ENCODE measurements at places on chromosomes 3 and 15.

- DNase-seq: no peak
These were observed 767.7 kb upstream of the CFAP20DC start for GRCh38 chr3:59817511-59817910.

GRCh38 chr3:160379628-160380214, 19.3 kb downstream of the IFT80 start:
- DNase-seq: no peak

DNA sequence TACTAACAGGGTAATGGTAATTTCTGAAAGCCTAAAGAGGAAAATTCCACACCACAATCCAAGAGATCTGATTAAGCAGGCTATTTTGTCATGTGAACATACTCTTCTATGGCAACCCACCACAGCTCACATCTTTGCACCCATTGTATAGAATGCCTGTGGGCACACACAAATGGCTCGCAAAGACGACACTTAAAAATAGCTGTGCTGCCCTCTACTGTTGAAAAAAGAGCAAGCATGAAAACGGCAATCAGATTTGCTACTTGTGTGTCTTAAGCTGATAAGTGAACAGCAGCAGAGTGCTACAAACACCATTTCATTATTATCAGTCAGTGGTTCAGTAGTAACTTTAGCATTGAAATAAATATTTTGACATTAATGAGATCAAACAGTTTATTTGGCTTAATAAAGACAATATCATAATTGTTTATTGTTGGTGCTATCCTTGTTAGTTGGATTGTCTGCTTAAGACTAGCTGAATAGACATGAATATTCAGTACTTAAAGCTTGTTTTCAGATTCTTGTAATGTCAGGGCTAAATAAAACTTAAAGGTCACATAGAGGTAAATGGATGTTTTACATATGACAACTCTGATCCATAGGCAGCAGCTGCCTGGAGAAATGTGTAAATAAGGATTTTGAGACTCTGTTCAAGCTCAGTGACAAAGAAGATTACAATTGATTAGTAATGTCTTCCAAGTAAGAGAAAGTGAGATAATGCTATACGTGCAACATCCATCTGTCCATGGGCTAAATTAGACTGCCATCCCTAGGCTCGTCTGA, 199.1 kb downstream of the LRRN1 start:
- no peak for DNase-seq

DNA sequence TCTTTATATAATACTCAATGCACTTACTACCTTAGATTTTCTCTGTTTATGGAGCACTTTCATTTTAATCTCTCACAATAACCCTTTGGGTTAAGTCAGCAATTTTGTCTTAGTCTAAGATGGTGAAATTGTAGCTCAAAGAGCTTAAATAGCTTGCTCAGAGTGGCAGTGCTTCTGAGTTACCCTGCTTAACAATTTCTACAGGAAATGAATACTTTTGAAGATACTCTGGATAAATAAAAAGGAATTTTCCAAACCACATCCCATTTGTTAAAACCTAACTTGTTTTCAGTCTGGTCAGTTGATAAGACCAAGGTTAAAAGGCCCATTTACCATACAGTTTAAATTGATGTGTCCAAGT, 37.2 kb downstream of the HMG20A start:
- no peak for DNase-seq

DNA sequence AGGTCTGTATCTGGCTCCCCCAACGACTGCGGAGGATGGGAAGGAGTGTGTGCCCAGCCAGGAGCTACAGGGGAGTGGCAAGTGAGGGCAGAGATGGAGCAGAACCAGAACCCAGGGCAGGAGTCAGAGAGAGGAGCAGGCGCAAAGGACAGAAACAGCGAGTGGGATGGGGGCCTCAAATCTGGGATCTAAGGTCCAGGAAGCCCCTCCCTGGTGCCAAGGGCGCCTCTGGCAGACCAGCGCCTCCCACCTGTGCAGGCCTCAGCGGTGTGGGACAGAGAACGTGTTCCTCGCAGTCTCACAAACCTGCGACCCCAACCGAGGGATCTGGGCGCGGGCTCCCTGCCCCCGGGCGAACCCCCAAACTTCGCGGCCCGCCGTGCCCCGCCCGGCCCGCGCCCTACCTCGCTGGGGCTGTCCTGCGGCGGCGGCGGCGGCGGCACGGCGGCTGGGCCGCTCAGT, 301 bp downstream of the PCBP4 start:
- no peak for DNase-seq

- no peak for DNase-seq
These were observed 300.9 kb downstream of the RORA start for GRCh38 chr15:60928210-60928609.

- DNase-seq: no peak
These were observed 52.8 kb upstream of the SLC9A9 start for GRCh38 chr3:143901105-143901504.

DNA sequence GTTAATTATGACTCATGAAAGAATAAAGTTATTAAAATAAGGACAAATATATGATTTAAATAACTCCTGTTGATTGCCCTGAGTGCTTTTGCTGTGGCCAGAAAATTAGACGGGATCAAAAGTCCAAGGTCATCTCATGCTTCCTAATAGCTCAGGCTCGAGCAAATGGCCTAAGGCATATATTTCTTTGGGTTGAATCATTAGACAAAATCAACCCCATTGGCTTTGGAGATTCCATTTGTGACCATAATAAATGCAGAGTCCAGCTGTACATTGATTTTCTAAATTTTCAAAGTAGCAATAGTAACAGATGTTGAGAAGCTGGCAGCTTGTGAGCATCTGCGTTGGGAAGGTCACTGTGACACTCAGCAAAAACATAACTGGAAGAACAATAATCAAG, 464.5 kb upstream of the TGFBR2 start:
- DNase-seq: no peak

- DNase-seq: no peak
These were observed 24.2 kb downstream of the ABHD2 start for GRCh38 chr15:89112341-89112971.

DNA sequence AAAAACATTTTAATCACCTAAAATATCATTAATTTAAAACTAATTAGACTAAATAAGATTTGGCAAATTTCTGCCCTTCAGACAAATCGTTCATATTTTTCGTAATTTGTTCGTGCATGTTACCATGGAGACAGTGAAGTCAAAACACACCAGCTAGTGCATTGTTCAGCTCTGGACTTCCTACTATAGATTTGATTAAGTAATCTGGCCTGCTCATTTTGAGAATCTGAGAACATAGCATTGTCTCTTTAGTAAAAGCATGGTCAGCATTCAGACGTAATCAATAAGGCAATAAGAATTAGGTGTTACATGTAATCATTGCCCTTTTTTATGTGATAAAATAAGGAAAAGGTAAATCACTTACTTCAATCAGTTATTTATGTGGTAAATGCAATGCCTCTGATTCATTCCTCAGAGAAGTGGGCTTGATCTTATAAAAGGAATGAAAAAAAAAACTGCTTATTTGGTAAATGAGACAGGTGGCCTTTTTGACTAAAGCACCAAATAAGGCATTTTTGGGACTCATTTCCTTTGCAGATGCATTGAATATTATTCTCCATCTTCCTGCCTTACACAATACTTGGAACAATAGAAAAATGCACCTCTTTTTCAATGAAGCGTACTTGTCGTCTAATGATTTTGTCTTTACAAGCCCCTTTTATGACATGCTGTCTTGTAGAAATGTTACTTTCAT, 84.5 kb upstream of the FNDC3B start:
- no peak for DNase-seq

DNA sequence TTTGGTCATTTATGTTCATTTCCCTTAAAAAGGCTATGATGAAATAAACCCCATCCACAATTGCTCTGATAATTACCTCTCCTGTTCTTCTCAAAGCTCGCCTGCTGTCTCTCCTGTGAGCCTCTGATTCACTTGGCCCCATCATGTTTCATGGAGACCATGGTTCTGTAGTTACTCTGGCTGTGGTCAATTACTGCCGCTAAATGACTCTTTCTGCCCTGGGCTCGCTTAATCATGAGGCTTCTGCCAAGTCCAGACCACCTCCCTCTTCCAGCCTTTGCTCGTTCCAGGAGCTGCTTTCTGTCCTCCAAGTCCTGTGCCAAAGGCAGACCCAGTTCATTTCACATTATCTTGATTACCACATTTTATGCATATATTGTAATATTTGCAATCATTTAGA, 91.9 kb downstream of the THSD4 start:
- DNase-seq: no peak

- peak; percentile 75 for DNase-seq
These were observed 4.4 kb downstream of the AHSG start for GRCh38 chr3:186617036-186617946.

DNA sequence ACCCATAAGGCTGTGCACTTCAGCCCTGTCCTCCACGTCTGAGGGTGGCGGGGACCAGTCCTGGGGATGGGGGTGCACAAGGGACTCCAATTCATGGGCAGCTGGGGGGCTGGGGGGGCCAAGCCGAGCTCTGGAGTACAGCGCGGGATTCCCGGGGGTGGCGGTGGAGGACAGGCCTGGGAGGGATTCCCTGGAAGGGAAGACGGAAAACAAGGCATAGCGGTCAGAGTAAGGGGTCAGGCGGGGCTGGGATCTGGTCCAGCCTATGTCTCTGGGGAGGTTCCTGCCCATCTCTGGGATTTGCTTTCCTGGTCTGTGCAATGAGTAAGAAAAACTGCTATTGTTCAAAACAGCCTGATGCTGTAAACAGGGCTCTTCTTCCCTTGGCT, 8.1 kb upstream of the IGDCC3 start:
- no peak for DNase-seq

DNA sequence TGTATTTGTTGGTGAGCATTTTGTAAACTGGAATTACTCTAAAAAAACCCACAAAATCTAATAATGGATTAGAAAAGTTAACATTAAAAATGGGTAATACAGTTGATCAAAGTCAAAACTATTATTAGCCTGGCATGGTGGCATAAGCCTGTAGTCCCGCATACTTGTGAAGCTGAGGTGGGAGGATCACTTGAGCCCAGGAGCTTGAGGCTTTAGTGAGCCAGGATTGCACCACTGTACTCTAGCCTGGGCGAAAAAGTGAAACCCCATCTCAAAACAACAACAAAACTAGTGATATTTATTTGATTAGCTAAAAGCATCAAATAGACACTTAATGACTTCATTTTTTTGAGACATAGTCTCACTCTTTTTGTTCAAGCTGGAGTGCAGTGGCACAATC, 3.6 kb downstream of the SNX1 start:
- no peak for DNase-seq

DNA sequence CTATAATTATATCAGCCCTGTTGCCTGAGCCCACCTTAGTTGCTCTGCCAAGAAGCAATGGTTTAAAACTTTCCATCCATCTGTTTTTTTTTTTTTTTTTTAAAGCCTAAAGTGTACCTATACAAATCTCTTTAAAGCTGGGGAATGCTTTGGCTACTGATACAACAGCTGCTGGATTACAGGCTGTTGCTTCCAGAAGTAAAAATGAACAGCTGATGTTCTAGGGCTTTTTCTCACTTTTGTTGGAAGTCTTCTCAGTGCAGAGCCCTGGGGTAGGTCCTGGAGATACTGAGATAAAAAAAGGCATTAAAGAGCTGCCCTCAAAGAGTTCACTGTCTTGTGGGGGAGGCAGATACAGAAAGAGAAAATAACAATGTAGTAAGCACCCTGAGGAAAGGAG, 218.1 kb downstream of the NLGN1 start:
- DNase-seq: no peak

- no peak for DNase-seq
These were observed 18.2 kb downstream of the HOMER2 start for GRCh38 chr15:82934100-82934880.

- DNase-seq: no peak
These were observed 135.8 kb downstream of the ZNF621 start for GRCh38 chr3:40660554-40660953.

DNA sequence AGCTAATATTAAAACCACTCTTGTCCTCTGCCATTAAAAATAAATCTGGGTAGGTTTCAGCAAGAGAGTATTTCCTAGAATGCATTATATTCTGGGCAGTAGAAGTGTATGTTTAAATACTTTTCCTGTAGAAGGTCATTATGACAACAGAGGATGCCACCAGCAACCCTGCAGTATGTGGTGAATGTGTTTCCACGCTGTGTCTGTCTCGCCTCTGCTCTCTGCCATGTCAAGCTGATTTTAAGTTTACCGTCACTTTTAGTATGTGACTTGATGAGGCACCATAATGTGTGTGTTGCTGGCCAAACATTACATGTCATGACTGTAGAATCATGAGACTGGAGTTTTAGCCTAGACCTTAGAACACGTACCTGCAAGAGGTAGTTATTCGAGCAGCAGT, 211.2 kb downstream of the LPP start:
- DNase-seq: no peak

DNA sequence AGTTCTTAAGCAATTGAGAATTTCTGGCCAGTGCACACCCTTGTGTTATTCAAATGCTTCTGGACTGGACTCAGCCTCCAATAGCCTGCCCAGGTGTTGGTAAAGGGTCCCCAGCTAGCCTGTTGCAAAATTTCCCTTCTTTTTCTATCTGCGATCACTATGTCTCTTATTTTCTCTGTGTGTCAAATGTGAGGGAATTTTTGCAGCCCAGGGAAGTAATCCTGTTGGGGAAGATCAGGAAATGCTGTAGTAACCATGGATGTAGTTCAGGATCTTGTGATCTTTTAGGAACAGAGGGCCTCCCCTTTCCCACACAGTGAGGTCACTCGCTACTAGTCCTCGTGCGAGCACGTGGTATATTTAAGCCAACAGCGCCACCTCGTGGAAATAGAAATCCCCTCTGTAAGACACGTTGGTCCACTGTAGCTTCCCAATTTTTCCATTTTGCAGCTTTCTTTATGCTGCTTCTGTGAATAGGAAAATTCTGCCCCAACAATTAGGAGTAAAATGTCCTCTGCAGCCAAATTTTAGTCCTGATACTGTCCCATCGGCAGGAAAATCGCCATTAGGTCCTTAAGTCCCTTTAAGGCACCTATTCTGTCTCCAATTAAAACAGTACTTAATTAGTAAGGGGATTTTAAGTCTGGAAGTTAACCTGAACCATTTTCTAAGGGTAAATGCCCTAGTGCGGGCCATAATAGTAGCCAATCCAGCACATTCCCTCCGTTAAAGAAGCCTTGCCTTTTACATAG, 4.0 kb upstream of the SMCO1 start:
- DNase-seq: no peak

DNA sequence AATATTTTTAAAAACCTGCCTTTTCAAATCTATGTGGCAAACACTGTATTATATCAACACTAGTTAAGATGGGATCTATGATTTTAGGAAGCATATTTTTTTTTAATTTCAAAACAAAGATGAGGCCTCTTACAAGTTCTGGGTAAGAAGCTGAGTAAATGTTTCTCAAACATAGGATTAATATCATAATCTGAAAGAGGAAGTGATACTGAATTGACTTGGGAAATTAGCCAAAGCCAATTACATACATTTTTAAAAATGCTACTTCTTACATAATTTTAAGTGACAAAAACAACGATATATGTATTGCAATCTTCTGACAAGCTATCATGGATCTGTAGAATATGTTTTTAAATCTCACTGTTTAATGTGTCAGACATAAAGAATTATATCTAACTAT, 135.1 kb upstream of the UBP1 start:
- DNase-seq: no peak

Data from stimulated activated CD4-positive, alpha-beta T cell treated with anti-CD3 and anti-CD28 coated beads, Interleukin-2, amount 100 ng/mL, for 4 hours (primary cell).